ENCODE measurements at places on chromosomes 1 and 21. TPM values are rescaled to one million over a fixed set of nuclear protein-coding genes. Genes with fewer than 3 reads are reported as not detected.

Gene RORC
- not detected for polyA plus RNA-seq

Gene ZC3H12A
- 4.3 TPM for polyA plus RNA-seq

Gene C1orf116
- polyA plus RNA-seq: not detected

Gene SPATA21
- polyA plus RNA-seq: not detected

Gene NBPF4
- not detected for polyA plus RNA-seq

Gene SPATA17
- 0.69 TPM for polyA plus RNA-seq

DNA sequence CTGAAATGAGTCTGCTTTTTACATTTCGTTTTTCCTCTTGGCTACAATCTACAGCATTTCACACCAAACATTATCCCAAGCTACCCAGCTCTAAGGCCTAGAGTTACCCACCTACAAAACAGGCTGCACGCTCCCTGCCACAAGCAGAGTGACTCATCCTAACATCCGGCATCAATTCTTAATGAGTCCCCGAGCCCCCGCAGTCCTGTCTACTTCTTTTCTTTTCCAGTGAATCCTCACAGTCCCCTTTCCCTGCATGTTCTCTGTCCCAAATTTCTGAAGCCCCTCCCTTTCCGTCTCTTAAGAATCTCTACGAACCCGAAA lies 650 bp downstream of the PCNX2 start:
- no peak for DNase-seq

DNA sequence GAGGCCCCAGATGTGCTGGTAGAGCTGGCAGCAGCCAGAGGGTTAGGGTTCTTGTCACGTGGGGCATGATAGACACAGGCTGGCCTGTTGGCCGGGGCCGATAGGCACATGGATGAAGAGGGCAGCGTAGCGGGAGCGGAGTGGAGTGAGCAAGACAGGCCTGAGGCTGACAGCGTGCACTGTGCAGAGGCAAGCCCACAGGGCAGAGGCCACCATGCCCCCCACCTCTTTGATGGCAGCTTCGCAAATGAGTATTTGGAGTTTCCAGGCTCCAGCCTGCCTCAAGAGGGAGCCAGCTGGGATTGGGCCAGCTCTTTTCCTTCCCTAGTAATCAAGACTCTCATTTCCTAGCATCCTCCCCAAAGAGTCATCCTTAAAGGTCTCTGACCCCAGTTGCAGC lies 43.5 kb downstream of the TMCC2 start:
- no peak for DNase-seq

- DNase-seq: no peak
Observed at GRCh38 chr1:151314137-151314875, 12.9 kb downstream of the PI4KB start.

DNA sequence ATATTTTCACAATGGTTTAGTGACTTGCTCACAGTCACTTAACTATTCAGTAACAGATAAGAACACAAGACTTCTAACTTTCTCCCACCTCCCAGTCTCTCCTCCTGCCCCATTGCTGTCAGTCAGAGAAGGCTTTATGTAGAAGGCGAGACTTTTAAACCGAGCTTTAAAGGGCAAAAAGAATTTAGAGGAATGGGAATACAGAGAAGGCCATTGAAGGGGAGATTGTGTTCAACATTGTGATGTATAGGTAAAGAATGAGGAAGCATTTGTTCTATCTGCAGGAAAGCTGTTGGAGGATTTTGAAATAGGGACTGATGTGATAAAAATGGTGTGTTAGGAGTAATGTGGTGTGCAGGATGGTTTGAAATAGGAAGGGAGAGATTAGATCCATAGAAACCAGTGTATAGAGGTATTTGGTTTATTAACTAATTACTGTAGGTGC lies 7.3 kb downstream of the POU2F1 start:
- no peak for DNase-seq

Measured in AG04450 (cell line).